Colonic mucosa (tissue), 4 donors: ENCODE measurements at places on chromosomes 16 and 17. TPM values are rescaled to one million over a fixed set of nuclear protein-coding genes. Genes with fewer than 3 reads are reported as not detected.

The DHRS7C gene
- 0.40 TPM for total RNA-seq

GRCh38 chr17:39208136-39208535 is 8.1 kb downstream of the RPL19 start:
- no peak overlapping the region for H3K4me3 ChIP-seq
- H3K36me3 ChIP-seq: peaks cover 7% of the 10 kb centered on the region
- no peaks in the 10 kb centered on the region for H3K27me3 ChIP-seq
- H3K4me1 ChIP-seq: peaks cover 15% of the 10 kb centered on the region
- H3K27ac ChIP-seq: no peak overlapping the region
- no peak for DNase-seq

The OR3A3 gene
- not detected for total RNA-seq

DNA sequence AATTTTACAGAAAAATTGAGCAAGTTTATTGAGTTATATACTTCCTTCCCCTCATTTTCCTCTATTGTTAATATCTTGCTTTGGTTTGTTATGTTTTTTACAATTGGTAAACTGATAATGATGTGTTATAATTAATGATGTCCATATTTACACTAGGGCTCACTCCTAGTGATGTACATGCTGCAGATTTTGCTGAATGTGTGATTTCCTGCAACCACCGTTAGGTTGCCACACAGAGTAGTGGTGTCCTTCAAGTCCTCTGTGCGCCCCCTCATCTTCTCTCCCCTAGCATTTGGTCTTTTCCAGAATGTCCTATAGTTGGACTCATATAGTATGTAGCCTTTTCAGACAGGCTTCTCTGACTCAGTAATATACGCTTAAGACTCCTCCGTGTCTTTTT is 167.5 kb downstream of the RPTOR start:
- DNase-seq: no peak
- H3K4me1 ChIP-seq: no peaks in the 10 kb centered on the region
- no peaks in the 10 kb centered on the region for H3K27me3 ChIP-seq
- no peak overlapping the region for H3K4me3 ChIP-seq
- no peaks in the 10 kb centered on the region for H3K36me3 ChIP-seq
- no peak overlapping the region for H3K27ac ChIP-seq

The TERF2IP gene
- 27.1 TPM for total RNA-seq

The ORC6 gene
- total RNA-seq: 6.8 TPM

The FOXN1 gene
- 0.32 TPM for total RNA-seq

GRCh38 chr17:41406205-41406604 is 8.8 kb upstream of the KRT31 start:
- H3K27ac ChIP-seq: no peak overlapping the region
- H3K36me3 ChIP-seq: no peaks in the 10 kb centered on the region
- no peak for DNase-seq
- no peaks in the 10 kb centered on the region for H3K27me3 ChIP-seq
- no peaks in the 10 kb centered on the region for H3K4me1 ChIP-seq

GRCh38 chr16:90019543-90020259 is 445 bp upstream of the DBNDD1 start:
- H3K4me3 ChIP-seq: peak overlapping the region; percentile 53
- peak; percentile 40 for DNase-seq
- H3K4me1 ChIP-seq: peaks cover 3% of the 10 kb centered on the region
- H3K36me3 ChIP-seq: no peaks in the 10 kb centered on the region
- H3K27me3 ChIP-seq: no peaks in the 10 kb centered on the region

The SLC38A8 gene
- not detected for total RNA-seq

DNA sequence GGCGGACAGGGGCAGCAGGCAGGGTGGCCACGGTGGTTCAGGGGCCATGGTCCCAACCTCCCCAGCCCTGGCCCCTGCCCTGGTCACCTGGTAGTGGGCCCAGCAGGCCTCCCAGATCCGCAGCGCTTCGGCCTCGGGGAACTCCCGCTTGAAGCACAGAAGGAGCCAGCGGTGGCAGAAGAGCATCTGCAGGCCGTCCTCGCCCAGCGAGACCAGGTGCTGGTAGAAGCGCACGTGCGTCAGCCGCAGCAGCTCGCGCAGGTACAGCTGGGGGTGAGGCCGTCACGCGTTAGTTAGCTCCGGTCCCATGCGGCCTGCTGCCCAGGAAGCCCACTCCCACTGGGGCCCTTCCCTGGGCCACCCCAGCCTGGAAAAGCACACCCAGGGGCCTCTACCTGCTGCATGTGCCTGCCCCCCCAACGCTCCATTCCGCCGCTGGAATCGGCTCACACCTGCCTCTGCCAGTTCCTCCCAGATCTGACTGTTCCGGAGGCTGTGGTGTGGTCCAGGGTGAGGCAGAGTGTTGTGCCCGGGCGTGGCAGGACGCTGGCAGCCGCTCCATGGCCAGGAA is 90.8 kb downstream of the TBC1D16 start:
- no peaks in the 10 kb centered on the region for H3K4me1 ChIP-seq
- H3K36me3 ChIP-seq: no peaks in the 10 kb centered on the region
- no peak overlapping the region for H3K27ac ChIP-seq
- H3K27me3 ChIP-seq: no peaks in the 10 kb centered on the region
- no peak overlapping the region for H3K4me3 ChIP-seq

The YBX2 gene
- 40.4 TPM for total RNA-seq

- no peak overlapping the region for H3K4me3 ChIP-seq
- no peak overlapping the region for H3K27ac ChIP-seq
- H3K36me3 ChIP-seq: no peaks in the 10 kb centered on the region
- H3K4me1 ChIP-seq: no peaks in the 10 kb centered on the region
Observed at GRCh38 chr16:81251871-81252270, 13.4 kb downstream of the BCO1 start.

DNA sequence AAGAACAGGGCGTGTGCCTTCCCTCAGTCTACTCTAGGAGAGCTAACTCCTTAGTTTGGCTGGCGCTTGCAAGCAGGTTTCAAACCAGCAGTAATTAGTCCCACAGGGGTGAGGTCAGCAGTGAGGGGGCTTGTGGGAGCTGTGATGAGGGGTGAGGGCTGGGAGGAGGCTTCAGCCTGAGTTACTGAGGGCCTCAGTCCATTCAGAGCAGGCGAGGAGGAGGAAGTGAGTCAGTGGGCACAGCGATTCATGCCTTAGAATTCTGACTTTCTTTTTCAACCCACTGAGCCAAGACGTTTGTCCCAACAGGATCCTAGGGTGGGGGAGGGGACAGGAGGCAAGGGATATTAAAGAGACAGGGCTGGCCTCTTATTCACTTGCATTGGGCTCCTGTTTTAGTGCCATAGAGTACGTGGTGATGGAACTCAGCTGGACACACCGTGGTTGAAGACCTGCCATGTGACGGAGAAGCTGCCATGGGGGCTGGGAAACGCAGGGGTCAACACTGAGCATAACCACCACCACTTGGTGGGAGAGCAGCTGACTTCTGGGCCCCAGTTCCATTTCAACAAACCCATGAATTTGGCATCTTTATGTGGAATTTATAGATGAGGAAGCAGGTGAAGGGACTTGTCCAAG is 8.3 kb upstream of the ITGA3 start:
- no peak overlapping the region for H3K4me3 ChIP-seq
- no peaks in the 10 kb centered on the region for H3K36me3 ChIP-seq
- H3K27ac ChIP-seq: no peak overlapping the region
- peaks cover 3% of the 10 kb centered on the region for H3K4me1 ChIP-seq
- no peaks in the 10 kb centered on the region for H3K27me3 ChIP-seq

- DNase-seq: peak; percentile 80
- H3K4me1 ChIP-seq: peaks cover 10% of the 10 kb centered on the region
- no peaks in the 10 kb centered on the region for H3K27me3 ChIP-seq
- peak overlapping the region; percentile 72 for H3K27ac ChIP-seq
Observed at GRCh38 chr17:75869282-75870141, 8.9 kb downstream of the TRIM47 start.

DNA sequence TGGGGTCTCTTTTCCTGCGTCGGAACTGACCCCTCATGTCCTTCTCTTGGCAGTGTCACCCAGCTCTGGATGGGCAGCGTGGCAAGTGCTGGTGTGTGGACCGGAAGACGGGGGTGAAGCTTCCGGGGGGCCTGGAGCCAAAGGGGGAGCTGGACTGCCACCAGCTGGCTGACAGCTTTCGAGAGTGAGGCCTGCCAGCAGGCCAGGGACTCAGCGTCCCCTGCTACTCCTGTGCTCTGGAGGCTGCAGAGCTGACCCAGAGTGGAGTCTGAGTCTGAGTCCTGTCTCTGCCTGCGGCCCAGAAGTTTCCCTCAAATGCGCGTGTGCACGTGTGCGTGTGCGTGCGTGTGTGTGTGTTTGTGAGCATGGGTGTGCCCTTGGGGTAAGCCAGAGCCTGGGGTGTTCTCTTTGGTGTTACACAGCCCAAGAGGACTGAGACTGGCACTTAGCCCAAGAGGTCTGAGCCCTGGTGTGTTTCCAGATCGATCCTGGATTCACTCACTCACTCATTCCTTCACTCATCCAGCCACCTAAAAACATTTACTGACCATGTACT is 13.2 kb downstream of the IGFBP4 start:
- DNase-seq: no peak
- no peaks in the 10 kb centered on the region for H3K4me1 ChIP-seq
- H3K27me3 ChIP-seq: no peaks in the 10 kb centered on the region
- peaks cover 9% of the 10 kb centered on the region for H3K36me3 ChIP-seq
- H3K4me3 ChIP-seq: no peak overlapping the region

DNA sequence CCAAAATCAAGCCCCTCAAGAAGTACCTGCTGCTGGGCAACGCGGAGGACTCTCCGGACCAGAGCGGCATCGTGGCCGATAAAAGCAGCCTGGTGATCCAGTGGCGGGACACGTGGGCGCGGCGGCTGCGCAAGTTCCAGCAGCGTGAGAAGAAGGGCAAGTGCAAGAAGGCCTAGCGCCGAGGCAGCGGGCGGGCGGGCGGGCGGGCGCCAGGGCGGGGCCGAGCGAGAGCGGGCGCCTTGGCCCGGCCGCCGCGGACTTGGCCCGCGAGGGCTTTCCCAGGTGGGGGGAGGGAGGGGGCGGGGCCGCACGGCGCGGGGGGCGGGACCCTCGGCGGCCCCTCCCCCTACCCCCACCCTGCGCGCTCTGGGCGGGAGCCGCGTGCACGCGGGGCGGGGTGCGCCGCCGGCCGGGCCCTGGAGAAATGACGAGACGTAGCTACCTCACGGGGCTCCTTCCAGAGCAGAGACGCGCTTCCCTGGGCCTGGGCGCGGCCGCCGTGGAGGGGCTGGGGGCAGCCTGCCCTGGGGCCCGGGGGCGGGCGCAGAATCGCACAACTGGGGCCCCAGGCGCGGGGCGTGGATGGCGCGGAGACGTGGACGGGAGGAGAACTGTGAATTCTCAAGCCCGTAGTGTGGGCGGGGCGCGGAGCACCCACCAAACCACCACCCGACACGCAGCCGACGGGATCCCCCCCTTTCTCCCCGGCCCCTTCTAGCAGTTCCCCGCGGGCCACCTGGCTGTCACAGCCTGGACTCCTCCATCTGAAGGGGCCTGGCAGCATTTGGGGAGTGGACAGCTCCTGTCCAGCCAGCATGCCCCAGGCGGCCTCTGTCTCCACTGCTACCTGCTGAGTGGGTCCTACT is 218.7 kb downstream of the NTN1 start:
- DNase-seq: peak; percentile 79
- peak overlapping the region; percentile 50 for H3K4me3 ChIP-seq
- H3K36me3 ChIP-seq: no peaks in the 10 kb centered on the region
- peaks cover 10% of the 10 kb centered on the region for H3K4me1 ChIP-seq
- H3K27ac ChIP-seq: peak overlapping the region; percentile 83

The HSPB9 gene
- total RNA-seq: not detected

The EXOSC6 gene
- 12.2 TPM for total RNA-seq

The SOX8 gene
- total RNA-seq: 0.61 TPM

The CCL1 gene
- total RNA-seq: not detected

- H3K4me3 ChIP-seq: no peak overlapping the region
- peaks cover 6% of the 10 kb centered on the region for H3K4me1 ChIP-seq
- H3K27me3 ChIP-seq: no peaks in the 10 kb centered on the region
- peak; percentile 30 for DNase-seq
- peak overlapping the region; percentile 0 for H3K27ac ChIP-seq
Observed at GRCh38 chr17:66541461-66542128, 239.2 kb downstream of the PRKCA start.

DNA sequence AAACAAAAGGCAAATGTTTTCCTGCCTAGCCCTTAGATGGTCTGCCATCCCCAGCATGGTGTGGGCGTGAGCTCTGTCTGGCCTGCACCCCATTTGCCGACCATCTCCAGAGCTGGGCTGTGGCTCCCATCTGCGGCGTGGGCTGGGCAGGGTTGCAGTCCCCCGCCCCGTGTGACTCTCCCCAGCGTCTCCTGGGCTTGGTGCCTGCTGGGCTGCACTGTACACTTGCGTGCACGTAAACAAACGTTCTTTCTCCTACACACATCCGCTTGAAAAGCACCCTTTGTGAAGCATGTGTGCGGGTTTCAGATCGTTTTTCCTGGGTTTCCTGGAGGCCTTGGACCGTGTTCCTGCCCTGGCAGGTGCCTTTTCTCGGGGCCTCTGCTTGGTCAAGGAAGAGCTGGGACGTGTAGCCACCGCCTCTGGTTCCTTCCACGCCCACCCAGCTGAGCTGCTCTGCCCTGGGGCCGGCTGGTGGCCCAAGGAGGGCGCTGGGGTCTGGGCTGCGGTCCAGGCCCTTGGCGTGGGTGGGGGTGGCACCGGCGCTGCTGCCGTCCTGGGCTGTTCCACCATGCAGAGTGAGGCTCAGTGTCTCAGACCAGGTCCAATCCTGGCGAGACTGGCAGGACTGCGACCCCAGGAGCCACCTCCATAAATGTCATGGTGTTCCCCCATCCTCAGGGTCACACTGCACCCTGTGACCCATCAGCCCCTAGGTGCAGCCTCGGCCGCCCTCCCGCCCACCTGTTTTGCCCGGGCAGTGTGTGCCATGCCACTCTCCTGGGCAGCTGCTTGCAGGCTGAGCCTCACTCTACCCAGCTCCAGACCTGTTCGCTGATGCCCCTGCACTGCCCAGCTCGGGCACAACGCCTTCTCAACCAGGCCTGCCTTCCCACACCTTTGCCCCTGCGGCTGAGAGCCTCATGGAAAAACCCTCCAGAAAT is 9.9 kb upstream of the BAIAP3 start:
- H3K36me3 ChIP-seq: peaks cover 22% of the 10 kb centered on the region
- no peaks in the 10 kb centered on the region for H3K27me3 ChIP-seq
- no peak overlapping the region for H3K4me3 ChIP-seq
- H3K27ac ChIP-seq: no peak overlapping the region

DNA sequence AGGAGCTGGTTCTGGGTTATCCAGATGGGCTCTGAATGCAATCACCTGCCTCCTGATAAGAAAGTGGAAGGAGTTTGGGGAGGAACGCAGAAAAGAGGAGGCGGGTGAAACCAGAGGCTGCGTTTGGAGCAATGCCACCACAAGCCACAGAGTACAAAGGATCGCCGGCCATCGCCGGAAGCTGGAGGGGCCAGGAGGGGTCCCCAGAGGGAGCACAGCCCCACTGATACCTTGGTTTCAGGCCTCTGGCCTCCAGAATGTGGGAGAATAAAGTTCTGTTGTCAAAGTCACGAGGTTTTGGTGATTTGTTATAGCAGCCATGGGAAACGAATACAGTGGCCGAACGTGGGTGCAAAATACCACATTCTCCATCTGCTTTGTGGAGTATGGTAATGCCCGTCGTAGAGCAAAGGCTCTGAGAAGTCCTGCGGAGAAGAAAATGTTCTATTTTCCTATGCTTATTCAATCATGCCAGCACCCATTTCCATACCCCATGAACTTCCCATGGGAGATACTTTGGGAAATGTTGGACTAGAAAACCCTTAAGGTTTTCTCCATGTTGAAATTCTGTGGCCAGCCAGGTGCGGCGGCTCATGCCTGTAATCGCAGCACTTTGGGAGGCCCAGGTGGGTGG is 51.4 kb downstream of the ZDHHC7 start:
- no peak overlapping the region for H3K27ac ChIP-seq
- no peak overlapping the region for H3K4me3 ChIP-seq
- no peaks in the 10 kb centered on the region for H3K27me3 ChIP-seq
- no peaks in the 10 kb centered on the region for H3K4me1 ChIP-seq
- H3K36me3 ChIP-seq: no peaks in the 10 kb centered on the region

- no peaks in the 10 kb centered on the region for H3K36me3 ChIP-seq
- DNase-seq: no peak
- no peak overlapping the region for H3K4me3 ChIP-seq
- H3K4me1 ChIP-seq: no peaks in the 10 kb centered on the region
- H3K27ac ChIP-seq: no peak overlapping the region
Observed at GRCh38 chr17:50329716-50330115, 16.2 kb upstream of the XYLT2 start.
